ENCODE measurements at places on chromosomes 2 and 18. TPM values are rescaled to one million over a fixed set of nuclear protein-coding genes. Genes with fewer than 3 reads are reported as not detected.
A peak's percentile ranks its signal among the peaks of the same experiment; 100 is the strongest.

Gene PROKR1
- not detected for total RNA-seq

Gene CMPK2
- not detected for total RNA-seq

DNA sequence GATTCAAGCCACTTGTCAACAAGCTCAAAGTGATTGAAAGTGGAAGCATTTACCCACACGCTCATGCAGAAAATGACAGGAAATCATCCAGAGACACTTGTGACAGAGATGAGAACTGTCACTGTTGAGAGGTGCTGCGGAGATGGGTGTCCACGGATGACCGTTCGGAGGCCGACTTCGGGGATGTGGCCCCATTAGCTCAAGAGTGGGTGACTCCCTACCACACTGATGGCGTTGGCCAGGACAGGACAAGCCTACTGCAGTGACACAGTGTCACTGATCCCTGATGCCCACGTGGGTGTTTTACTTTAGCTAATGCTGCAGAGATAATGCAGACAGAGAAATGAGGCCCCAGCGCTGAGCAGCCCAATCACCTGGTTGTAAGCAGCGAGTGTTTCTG, 81.5 kb upstream of the YWHAQ start:
- H3K4me3 ChIP-seq: no peak overlapping the region
- H3K36me3 ChIP-seq: no peaks in the 10 kb centered on the region
- no peaks in the 10 kb centered on the region for H3K27me3 ChIP-seq
- peaks cover 10% of the 10 kb centered on the region for H3K4me1 ChIP-seq

GRCh38 chr18:39149211-39149806, 1583.7 kb upstream of the CELF4 start:
- no peak for DNase-seq
- no peak overlapping the region for H3K27ac ChIP-seq
- H3K27me3 ChIP-seq: no peaks in the 10 kb centered on the region
- H3K4me3 ChIP-seq: no peak overlapping the region
- H3K36me3 ChIP-seq: no peaks in the 10 kb centered on the region

DNA sequence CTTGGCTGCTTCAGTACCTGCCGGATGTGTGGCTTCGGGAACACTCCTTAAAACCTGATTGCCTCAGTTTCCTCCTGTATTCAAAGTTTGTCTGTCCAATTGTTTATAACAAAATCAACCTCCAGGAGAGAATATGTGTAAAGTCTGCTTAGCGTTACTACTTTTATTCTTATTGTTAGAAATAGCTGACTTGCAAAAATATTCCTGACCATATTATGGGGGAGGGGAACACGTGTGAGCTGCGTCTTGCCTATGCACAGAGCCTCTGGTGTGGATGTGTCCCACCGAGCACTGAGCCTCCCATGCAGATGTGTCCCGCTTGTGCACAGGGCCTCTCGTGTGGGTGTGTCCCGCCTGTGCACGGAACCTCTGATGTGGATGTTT, 82.5 kb downstream of the DCDC2C start:
- H3K4me1 ChIP-seq: no peaks in the 10 kb centered on the region
- H3K27ac ChIP-seq: no peak overlapping the region
- no peak overlapping the region for H3K4me3 ChIP-seq
- H3K27me3 ChIP-seq: peaks cover 87% of the 10 kb centered on the region
- no peak for DNase-seq

- H3K4me1 ChIP-seq: peaks cover 3% of the 10 kb centered on the region
- peak overlapping the region; percentile 39 for H3K4me3 ChIP-seq
- H3K27ac ChIP-seq: no peak overlapping the region
- peak; percentile 31 for DNase-seq
- no peaks in the 10 kb centered on the region for H3K36me3 ChIP-seq
These were observed 1.1 kb downstream of the IGFBP5 start for GRCh38 chr2:216694082-216694825.

DNA sequence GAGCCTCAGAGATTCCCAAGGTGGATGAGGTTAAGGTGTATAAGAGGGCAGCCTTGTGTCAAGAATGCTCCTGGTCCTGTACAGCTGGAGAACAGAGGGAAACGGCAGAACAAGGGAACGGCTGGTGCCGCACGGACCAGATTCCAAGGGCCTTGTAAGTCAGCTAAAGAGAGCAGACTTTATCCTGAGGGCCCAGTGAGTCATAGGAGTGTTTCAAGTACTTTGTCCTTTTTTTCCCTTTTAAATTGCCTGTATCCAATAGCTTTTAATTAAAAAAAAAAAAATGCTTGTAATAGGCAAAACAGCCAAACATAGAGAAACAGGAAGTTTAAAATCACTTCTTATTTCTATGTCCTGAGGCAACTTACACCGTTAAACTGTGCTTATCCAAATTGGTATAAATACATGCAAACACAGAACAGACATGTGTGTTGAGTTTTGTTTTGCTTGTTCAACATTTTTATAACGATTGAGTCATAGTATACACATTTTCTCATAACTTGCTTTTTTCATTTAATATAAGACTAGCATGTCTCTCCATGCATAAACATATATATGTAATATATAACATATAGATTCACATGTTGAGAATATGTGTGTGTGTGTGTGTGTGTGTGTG, 42.1 kb upstream of the EVA1A start:
- no peaks in the 10 kb centered on the region for H3K36me3 ChIP-seq
- H3K4me1 ChIP-seq: peaks cover 72% of the 10 kb centered on the region

DNA sequence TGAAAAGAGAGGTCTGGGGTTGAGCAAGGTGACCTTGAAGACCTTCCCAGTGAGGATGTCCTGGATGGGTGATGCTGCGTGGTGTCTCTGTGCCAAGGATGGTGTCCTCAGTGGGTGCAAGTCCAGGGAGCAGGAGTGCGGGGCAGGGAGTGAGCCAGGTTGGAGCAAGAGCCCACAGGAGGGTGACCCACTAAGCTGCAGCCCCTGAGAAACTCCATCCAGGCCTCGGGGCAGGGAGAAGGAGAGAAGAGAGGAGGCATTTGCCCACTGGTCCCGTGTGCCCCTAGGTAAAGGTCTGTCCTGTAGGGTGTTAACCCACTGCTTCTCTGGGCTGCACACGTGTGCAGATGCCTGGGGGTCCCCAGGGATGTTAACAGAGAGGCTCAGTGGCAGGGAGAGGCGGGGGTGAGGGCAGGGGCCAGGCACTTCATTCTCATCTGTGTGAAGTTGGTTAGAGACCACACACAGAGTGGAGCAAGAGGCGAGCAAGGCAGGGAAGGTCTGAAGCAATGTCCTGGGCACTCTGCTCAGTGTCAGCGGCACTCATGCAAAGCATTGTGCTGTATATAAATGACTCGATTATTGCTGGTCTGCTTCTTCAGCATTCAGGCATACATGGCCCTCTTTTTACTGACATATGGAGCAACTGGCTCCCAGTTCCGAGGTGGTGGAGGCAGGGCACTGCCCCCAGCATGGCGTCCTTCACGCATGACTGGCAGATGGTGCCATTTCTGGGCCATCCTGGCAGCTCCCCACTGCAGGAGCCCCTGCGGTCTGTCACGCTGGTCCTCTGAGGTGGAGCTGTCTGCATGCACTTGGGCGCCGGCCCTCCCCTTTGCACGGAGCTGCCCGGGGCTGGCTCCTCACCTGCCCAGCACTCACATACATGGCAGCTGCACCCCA, 117.2 kb upstream of the HS6ST1 start:
- H3K27ac ChIP-seq: no peak overlapping the region
- no peaks in the 10 kb centered on the region for H3K36me3 ChIP-seq
- H3K4me3 ChIP-seq: no peak overlapping the region
- no peak for DNase-seq

- no peaks in the 10 kb centered on the region for H3K36me3 ChIP-seq
- no peaks in the 10 kb centered on the region for H3K4me1 ChIP-seq
- no peak for DNase-seq
- H3K27ac ChIP-seq: no peak overlapping the region
These were observed 116.9 kb downstream of the LYPD6B start for GRCh38 chr2:149155196-149155969.

GRCh38 chr2:109134741-109135358, 5.8 kb downstream of the SH3RF3 start:
- peaks cover 24% of the 10 kb centered on the region for H3K4me1 ChIP-seq
- DNase-seq: no peak
- H3K36me3 ChIP-seq: no peaks in the 10 kb centered on the region
- H3K27me3 ChIP-seq: no peaks in the 10 kb centered on the region

- H3K36me3 ChIP-seq: no peaks in the 10 kb centered on the region
- no peak for DNase-seq
- no peaks in the 10 kb centered on the region for H3K27me3 ChIP-seq
- H3K27ac ChIP-seq: no peak overlapping the region
These were observed 77.2 kb upstream of the ST6GAL2 start for GRCh38 chr2:106963156-106963555.

DNA sequence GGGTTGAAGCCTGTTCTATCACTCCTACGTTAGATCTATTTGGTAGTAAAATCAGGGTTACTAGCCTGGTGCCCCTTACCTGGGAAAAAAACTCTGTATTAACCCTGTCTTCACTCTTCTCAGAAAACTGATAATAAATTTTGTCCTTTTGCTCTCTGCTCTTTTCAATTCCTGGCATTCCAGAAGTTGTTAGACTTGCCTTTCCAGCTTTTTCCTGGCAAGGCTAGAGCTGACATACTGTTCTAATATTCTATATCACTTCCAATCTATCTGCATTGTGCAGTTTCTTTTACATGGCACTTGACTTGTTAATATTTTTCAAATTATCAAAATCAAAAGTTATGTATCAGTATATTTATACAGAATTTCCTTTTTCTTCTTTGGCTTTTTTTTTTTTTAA, 162.2 kb downstream of the FIGN start:
- H3K27ac ChIP-seq: no peak overlapping the region
- H3K4me1 ChIP-seq: peaks cover 12% of the 10 kb centered on the region
- H3K4me3 ChIP-seq: no peak overlapping the region

DNA sequence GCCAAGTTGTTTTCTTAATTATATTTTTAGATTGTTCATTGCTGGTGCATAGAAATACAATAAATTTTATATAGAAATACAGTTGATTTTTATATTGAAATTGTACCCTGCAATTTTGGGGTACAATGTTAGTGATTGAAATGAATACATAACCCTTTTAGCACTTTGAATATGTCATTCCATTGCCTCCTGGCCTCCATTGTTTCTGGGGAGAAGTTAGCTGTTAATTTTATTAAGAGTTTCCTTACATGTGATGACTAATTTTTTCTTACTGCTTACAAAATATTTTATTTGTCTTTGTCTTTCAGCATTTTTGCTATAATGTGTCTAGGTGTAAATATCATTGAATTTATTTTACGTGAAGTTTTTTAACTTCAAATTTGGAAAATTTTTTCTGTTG, 176.5 kb upstream of the DCC start:
- no peak overlapping the region for H3K27ac ChIP-seq
- no peaks in the 10 kb centered on the region for H3K27me3 ChIP-seq
- no peak overlapping the region for H3K4me3 ChIP-seq
- no peaks in the 10 kb centered on the region for H3K36me3 ChIP-seq
- DNase-seq: no peak

DNA sequence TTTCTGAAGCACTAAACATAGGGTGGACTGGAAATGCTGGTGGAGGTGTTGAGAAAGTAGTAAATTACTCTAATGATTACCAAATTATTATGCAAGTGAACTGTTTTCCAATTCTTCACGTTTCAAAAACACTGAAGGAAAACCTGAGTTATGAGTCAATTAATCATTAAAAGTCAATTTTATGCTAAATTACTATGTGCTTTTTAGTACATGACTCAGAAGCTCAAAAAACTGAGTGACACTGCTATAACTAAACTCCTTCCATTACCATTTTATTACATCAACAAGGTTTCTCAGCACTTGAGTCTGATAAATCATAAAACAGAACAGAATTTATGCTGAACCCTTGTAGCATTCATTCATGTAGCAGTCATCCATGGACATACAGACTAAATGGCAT, 20.4 kb downstream of the CHMP3 start:
- H3K27ac ChIP-seq: no peak overlapping the region
- no peaks in the 10 kb centered on the region for H3K27me3 ChIP-seq
- no peak overlapping the region for H3K4me3 ChIP-seq
- DNase-seq: no peak
- H3K4me1 ChIP-seq: no peaks in the 10 kb centered on the region

DNA sequence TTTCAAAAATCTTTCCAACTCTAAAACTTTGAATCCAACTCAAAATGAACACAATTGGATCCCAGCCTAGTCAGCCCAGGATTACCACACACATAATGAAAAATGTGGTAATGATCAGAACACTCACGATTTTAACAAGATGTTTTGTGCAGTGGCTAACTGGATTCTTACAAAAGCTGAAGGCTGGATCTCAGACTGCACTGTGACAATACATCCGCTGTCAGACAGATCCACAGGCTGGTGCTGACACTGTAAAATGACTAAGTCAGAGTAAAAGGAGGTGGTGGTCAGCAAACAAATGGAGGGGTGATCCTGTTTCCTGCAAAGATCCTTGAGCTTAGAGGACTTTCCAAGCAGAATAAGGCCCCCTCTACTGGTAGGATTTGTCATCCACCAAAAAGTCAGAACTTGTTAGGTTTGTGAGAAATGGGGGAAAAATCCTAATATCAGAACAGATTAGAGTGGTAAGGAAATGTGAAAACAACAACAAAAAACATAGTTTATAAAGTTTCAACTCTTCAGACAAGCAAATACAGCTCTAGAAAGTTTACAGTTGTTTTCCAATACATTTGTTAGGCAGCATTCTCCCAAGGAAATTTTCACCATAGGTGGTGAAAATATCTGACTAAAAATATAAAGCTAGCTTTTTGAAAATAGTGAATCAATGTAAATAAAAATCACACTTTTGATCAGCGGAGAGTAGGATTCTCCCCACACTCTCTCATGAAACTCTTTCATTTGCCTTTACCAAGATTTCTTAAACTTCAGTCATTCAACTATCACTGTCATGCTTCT, 211.9 kb downstream of the AGPS start:
- no peaks in the 10 kb centered on the region for H3K27me3 ChIP-seq
- H3K27ac ChIP-seq: no peak overlapping the region
- no peaks in the 10 kb centered on the region for H3K36me3 ChIP-seq
- no peak overlapping the region for H3K4me3 ChIP-seq

GRCh38 chr2:238596571-238597551, 170.1 kb downstream of the ASB1 start:
- no peak overlapping the region for H3K4me3 ChIP-seq
- peaks cover 75% of the 10 kb centered on the region for H3K27me3 ChIP-seq
- H3K27ac ChIP-seq: no peak overlapping the region
- H3K36me3 ChIP-seq: no peaks in the 10 kb centered on the region
- H3K4me1 ChIP-seq: peaks cover 6% of the 10 kb centered on the region
- DNase-seq: peak; percentile 74

DNA sequence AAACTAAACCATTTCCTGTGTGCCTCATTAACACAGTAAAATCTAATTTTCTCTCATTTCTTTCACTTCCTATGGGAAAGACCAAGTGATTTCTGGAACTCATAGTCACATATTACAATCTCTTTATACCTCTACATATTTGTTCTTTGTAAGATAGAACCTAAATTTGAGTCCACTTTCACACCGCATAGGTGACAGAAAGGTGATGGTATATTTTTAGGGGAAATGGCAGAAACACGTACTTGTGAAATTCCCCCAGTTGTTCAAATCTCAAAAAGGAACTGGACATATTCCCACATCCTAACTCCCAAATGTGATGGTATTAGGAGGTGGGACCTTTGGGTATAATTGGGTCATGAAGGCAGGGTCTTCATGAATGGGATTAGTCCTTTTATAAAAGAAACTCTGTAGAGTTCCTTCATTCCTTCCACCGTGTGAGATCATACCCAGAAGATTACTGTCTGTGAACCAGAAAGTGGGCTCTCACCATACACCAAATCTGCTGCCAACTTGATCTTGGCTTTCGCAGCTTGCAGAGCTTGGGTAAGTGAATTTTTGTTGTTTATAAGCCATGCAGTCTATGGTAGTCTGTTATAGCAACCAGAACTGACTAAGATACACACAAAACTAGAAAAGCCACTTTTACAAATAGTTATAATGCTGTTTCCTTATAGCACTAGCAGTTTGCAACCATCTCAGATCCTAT, 542.1 kb downstream of the DSC3 start:
- no peak overlapping the region for H3K4me3 ChIP-seq
- DNase-seq: no peak
- no peaks in the 10 kb centered on the region for H3K4me1 ChIP-seq
- no peaks in the 10 kb centered on the region for H3K36me3 ChIP-seq
- no peak overlapping the region for H3K27ac ChIP-seq
- no peaks in the 10 kb centered on the region for H3K27me3 ChIP-seq
